ENCODE measurements at places on chromosomes 7 and 10.
A peak's percentile ranks its signal among the peaks of the same experiment; 100 is the strongest.

DNA sequence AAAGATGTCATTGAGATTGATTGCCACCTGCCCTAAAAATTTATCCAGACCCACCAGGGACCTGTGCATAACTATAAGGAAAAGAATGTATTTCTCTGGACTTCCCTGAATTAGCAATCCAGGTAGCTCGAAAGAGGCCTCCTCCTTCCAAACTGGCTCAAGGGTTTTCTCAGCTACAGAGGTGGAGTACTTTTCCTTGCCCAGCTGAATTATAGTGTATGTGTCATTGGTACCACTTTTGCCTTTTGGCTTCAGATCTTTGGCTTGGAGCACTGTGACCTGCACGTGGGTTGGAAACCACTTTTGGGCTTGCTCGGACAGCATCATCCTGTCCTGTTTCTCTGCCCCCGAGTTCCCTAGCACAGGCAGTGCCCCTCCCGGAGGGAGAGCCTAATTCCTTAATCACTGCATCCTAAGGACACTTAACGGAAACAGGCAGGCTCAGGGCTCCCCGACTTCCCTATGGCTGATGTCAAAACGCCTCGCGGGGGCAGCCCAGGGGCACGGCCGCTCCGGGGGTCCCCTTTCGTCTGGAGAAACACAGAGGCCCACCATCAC is 825 bp downstream of the RAB11FIP2 start:
- peak; percentile 59 for DNase-seq

DNA sequence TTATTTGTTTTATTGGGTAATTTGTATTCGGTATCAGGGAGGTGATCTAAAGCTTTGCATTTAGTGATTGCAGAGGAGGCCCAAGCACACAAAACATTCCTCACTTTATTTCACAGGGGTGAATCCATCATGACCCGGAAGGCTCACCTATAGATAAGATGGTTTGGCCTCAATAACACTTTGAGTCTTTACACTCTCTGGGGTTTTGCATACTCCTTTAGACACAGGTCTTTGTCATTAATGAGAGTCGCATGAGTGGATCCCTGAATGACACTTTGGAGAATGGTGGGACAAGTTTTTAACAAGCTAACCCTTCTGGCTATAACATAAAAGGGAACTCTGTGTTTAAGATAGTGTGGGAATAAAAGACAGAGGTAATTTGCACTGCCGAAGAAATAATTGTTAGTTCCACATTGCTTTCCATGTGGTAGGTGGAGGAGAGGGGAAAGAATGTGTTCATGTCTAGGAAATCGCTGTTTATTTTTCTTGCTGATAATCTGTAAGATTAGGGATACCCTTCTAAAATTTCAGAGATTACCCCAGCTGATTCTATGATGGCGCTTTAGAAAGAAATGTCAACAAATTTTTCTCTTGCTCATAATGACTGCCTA is 455.8 kb downstream of the TFEC start:
- no peak for DNase-seq

DNA sequence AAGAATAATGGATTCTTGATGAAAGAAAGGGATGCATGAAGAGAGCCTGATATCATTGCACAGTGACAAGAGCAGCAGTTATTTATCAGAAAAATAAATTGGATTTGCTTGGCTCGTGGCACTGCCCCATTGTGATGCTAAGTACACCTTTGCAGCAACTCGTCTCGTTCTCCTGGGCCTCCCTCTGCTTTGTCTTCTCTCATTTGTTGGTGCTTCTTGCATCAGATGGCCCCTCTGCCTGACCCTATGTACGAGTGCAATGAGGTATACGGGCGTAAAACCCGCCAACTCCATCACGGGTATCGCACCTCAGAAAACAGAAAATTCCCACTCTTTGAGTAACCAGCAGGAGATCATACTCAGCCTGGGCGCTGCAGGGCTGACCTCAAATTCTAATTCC is 107.2 kb upstream of the C10orf90 start:
- no peak for DNase-seq

GRCh38 chr7:134932707-134933370 is 53.5 kb upstream of the AGBL3 start:
- no peak for DNase-seq

DNA sequence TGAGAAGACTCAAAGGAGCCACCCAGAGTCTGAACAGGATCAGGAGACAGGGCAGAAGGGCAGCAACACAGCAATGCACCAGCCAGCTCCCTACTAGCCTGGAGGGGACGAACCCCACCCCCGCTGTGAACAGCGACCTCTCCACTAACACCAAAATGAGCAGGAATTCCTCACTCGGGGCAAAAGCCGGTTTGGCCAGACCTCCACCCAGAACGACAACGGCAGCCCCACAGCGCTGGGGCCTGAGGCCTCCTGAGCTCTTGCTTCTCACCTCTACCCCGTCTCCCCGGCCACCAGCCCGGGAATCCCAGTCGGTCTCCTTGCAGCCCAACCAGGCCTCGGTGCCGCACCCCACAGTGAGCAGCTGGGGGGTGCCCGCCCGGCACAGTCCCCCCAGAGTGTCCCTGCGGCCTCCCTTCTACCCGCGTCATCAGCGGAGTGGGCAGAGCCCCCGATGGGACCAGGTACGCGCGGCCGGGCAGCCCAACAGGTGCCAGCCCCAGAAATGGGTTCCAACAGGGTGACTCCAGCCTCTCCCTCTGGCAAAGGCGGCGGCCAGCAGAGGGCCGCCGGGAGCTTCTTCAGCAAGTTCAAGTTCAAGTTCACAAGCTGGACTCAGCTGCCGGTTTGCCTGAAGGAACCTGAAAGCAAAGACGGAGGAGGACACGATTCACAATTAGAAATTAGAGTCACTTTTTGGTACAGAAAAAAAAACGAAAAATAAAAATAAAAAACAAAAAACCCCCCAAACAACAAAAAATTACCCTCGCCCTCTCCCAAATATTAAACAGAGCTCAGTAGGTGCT is 129.0 kb downstream of the MARCHF5 start:
- no peak for DNase-seq

GRCh38 chr10:63798599-63799498 is 277.6 kb downstream of the REEP3 start:
- no peak for DNase-seq

DNA sequence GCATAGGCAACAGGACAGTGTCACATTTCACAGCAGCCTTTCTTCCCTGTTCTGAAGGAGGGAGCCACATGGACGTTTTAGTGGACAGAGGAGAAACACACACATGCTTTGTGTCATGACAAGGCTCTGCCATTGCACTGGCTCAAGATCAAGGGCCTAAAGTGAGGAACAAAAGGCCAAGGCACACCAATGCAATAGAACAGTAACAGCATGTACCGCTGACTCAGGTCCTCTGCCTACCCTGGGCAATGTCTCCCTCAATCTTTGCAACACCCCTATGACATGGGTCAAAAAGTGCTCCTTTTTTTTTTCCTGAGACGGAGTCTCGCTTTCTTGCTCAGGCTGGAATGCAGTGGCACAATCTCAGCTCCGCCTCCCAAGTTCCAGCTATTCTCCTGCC is 57.8 kb upstream of the SDK1 start:
- no peak for DNase-seq

GRCh38 chr10:73262105-73262730 is 9.8 kb upstream of the MRPS16 start:
- peak; percentile 81 for DNase-seq

DNA sequence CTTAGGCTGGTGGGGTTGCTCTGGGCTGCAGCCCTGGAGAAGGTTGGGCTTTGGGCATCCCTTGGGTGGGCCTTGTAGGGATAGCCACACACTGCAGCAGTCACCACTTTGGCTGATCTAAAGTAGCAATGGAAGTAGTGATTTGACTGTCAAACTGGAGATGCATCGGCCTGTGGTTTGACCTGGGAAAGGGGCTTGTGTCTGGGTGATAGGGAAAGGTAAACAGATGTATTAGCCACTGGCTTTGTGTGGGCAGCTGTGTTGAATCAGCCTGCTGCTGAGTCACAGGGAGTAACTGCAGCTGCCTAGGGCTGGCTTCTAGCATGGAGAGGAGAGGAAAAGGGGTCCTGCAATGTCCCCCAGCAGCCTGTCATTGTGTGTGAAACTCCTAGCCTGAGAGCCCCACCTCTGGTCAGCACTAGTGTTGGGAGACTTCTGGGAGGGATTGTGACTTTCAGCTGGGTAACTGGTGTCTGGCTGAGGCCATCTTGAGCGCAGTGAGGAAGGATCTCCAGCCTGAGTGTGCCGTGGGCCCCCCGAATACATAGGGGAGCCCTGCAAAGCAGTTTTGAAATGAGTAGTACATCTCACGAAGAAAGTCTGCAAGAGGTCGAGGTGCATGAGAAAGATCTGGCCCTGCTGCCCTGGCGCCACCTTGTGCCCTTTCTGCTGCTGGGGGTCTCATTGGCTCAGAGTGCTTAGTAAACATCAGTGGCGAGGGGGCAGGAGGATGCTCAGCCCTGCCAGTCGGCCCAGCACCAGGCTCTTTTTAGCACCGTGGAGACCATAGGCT is 117.3 kb downstream of the FANK1 start:
- DNase-seq = no peak

DNA sequence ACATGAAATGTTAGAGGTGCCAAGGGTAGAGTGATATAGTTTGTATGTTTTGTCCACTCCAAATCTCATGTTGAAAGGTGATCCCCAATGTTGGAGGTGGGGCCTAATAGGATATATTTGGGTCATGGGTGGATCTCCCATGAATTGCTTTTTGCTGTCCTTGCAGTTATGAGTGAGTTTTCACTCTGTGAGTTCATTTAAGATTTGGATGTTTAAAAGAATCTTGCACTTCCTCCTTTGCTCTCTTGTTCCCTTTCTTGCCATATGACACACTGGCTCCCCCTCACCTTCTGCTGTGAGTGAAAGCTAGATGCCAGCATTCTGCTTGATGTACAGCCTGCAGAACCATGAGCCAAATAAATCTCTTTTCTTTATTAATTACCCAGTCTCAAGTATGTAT is 269.2 kb downstream of the ZWINT start:
- no peak for DNase-seq

DNA sequence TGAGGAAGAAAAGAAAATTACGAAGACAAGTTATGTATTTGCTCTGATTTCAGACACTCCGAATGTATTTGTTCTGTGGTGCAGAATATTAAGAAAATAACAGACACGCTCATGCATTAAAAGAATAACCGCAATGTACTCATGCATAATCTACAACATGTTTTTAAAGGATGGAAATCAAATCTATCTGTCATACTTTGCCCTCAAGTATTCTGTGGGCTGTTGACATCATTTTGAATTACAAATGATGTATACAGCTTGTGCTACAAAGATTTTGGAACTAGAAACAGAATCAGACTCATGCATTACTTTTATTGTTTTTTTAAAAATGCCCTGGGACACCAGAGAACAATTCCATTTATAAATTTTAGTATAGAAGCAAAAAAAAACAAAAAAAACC is 69.9 kb downstream of the APBB1IP start:
- no peak for DNase-seq

DNA sequence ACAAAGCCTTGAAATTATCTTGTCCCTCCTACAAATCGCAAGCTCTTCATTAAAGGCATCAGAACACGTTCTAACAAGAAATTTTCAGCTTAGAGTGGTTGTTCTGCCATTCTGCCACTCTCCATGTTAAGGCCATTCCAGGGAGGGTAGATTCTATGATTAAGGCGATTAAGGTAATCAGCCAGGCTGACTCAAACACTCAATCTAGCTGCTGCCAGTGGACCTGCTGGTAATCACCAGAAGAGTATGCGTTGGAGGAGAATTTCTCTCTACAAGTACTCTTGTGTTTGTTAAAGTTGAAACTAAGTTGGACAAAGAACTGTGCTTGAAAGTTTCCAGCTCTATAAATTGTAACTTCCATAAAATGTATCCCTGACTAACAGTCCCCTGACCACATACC is 149.2 kb upstream of the COL1A2 start:
- DNase-seq = no peak

GRCh38 chr10:85124603-85125051 is 796.2 kb downstream of the CCSER2 start:
- DNase-seq = no peak

GRCh38 chr7:86407291-86407690 is 236.4 kb upstream of the GRM3 start:
- no peak for DNase-seq

DNA sequence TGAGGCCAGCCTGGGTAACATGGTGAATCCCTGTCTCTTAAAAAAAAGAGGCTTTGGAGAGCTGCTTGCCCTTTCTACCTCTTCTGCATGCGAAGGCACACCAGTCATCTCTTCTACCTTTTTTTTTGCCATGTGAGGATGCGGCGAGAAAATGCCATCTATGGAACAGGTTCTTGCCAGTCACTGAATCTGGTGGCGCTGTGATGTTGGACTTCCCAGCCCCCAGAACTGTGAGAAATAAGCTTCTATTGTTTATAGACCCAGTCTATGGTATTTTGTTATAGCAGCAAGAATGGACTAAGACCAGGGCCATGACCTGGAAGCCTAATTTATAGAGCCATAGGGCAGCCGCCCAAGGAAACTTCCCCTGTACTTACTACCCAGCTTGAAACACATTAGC is 112.9 kb downstream of the HIP1 start:
- no peak for DNase-seq

DNA sequence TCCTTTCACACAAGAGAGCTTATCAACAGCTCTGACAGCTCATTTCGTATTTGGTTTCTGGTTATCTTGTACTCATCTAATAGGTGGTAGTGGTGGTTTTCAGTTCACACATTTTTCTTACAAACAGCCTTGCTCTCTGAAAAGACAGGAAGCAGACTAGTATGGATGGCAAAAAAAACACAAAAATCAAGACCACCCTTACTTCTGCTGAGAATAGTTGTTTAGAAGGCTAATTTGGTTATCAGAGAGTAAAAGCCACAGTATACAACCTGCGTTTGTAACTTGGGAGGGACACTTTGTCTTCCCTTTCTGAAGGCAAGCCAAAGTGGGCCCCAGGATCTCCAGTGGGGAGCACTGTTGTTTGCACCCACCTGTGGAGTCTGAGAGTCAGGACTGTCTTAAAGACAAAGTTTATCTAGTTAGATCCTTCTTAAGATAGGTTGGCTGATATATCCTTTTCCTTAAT is 68.0 kb downstream of the PIP4K2A start:
- DNase-seq = no peak

DNA sequence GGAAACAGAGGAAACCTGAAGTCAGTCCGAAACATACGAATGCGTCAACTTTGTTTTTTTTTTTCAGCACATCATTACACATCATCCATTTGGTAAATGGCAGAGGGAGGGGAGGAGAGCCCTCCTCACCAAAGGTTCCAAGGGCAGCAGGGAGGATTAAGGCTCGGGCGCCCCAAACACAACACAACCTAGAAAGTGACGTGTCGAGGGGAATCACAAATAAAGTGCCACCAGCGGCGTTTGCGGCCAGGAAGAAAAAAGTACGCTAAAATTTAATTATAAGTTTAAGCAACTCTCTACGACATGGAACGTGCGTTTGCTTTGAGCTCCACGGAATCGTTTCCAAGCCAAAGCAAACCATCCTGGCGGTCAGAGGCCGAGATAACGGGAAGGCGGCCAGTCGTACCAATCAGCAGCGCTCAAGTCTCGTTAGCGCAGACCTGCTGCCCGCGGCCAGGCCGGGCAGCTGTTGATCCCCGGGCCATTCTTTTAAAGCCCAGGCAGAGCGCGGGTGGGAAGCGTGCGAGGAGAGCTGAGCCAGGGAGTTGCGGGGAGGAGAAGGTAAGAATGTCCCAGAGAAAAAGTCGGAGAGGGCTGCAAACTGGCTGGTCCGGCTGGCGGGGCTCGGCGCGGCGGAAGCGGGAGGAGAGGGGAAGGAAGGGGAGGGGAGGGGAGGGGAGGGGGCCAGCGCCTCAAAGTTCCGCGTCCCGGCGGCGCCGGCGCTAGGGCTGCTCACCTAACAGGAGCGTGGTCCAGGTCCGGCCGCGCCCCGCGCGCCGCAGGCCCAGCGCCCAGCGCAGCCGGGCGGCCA is 719 bp downstream of the DPY19L1 start:
- no peak for DNase-seq

GRCh38 chr7:7857143-7857583 is 111.4 kb upstream of the GLCCI1 start:
- DNase-seq = no peak
